ENCODE measurements at places on chromosomes 16 and 17.
A peak's percentile ranks its signal among the peaks of the same experiment; 100 is the strongest.

DNA sequence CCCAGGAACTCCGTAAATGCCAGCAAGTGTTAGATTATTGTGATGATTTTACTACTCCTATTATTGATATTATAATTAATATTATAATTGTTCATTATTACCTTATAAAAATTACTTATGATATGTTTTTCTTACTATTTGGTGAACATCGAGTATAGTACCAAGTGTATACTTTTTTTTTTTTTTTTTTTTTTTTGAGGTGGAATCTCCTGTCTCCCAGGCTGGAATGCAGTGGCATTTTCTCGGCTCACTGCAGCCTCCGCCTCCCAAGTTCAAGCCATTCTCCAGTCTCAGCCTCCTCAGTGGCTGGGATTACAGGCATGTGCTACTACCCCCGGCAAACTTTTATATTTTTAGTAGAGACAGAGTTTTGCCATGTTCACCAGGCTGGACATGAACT is 347.0 kb downstream of the WWOX start:
- DNase-seq, result no peak

GRCh38 chr17:79545251-79546005 is 65.4 kb downstream of the RBFOX3 start:
- no peak for DNase-seq

GRCh38 chr17:75459590-75460267 is 3.3 kb downstream of the TMEM94 start:
- DNase-seq, result no peak

DNA sequence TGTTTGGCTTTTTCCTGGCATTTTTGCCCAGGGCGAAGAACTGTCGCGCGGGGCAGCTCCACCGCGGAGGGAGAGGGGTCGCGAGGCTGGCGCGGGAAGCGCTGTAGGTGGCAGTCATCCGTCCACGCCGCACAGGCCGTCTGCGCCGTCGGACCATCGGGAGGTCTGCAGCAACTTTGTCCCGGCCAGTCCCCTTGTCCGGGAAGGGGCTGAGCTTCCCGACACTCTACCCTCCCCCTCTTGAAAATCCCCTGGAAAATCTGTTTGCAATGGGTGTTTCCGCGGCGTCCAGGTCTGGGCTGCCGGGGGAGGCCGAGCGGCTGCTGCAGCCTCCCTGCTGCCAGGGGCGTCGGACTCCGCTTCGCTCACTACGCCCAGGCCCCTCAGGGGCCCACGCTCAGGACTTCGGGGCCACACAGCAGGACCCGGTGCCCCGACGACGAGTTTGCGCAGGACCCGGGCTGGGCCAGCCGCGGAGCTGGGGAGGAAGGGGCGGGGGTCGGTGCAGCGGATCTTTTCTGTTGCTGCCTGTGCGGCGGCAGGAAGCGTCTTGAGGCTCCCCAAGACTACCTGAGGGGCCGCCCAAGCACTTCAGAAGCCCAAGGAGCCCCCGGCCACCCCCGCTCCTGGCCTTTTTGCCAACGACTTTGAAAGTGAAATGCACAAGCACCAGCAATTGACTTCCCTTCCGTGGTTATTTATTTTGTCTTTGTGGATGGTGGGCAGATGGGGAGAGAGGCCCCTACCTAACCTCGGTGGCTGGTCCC is 2.3 kb upstream of the CBX4 start:
- no peak for DNase-seq

DNA sequence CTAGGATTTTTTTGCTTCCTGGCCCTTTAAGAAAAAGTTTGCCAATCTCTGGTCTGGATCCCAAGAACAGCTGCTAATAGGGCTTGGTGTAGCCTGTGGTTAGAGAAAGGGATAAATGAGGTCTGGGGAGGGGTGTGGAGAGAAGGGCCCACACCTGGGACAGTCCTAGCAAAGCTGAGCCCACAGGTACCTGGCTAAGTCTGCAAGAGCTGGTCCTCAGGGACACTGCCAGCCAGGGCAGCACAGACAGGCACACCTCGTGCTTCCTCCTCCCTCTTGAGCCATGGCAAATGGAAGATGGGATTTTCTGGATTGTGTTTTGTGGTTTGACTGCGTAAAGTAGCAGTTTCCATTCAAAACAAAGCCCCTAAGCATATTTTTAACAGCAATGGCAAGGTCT is 217.5 kb downstream of the SOX9 start:
- DNase-seq, result no peak

GRCh38 chr17:80097127-80097621 is 4.2 kb upstream of the GAA start:
- DNase-seq, result no peak

DNA sequence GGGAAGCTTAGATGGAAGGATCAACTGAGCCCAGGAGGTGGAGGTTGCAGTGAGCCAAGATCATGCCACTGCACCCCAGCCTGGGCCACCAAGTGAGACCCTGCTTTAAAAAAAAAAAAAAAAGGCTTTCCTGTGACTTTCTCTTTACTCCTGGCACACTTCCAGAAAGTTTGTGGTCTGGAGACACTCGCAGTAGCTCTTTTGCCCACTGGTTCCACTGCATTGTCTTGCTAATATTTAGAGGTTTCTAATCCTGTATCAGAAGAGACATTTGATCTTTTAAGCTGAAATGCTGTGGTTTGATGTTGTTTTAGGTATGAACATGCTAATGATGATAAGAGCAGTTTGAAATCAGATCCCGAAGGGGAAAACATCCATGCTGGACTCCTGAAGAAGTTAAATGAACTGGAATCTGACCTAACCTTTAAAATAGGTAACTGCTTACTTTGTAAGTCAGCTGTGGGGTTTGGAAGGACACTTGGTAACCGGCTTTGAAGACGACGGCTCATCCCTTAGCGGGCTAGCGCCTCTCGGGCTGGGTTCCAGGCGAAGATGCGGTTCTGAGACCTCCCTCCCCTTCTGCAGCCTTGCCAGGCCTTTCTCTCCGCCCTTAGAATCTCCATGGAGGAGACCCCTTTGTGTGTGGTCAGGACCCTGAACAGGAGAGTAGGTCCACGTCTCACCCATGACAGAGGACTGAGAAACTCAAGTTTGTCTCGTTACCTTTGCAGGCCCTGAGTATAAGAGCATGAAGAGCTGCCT is 23.1 kb downstream of the NTAN1 start:
- no peak for DNase-seq

- no peak for DNase-seq
These were observed 74.8 kb downstream of the TANC2 start for GRCh38 chr17:63040816-63041215.

GRCh38 chr16:60206516-60206915 is 1472.4 kb upstream of the GOT2 start:
- no peak for DNase-seq

DNA sequence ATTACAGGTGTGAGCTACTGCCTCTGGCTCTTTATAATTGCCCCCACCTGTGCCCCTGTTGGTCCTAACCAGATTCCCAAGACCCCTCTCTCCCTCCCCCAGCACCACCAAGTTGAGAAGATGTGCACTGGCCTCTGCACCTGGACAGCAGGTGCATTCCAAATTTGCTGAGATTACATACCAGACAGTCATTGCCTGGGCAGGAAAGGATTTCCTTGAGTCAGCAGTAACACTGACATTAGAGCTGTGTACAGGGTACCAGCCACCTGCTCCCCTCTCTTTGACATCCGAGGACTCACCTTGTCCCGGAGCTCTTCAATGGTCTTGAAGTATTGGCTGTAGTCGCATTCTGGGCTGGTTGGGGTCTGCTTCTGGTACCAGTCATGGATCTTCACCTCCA is 659 bp downstream of the KRT15 start:
- DNase-seq, result no peak

GRCh38 chr17:35912942-35913341 is 17.6 kb downstream of the RDM1 start:
- no peak for DNase-seq

- no peak for DNase-seq
These were observed 18.6 kb upstream of the MED13 start for GRCh38 chr17:62083651-62084050.

- DNase-seq, result no peak
These were observed 2.1 kb upstream of the NRN1L start for GRCh38 chr16:67882374-67883145.

GRCh38 chr17:28760601-28761562 is 17.1 kb downstream of the TRAF4 start:
- DNase-seq, result no peak

DNA sequence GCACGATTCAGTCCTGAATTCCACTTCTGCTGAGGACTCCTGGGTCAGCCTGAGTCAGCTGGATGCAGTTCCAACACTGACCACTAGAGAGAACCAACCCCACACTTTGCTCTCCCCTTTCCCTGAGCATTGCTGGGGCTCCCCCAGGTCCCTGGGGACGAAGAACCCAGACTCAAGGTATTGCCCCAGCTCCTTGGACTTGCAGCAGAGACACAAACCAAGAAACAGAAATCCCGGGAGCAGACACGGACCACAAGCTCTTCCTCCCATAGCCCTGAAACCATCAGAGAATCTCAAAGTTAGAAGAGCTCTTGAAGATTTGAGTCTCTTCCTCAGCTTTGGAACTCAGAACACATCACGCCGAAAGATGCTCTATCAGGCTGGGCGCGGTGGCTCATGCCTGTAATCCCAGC is 678 bp upstream of the GH1 start:
- DNase-seq, result peak; percentile 20

DNA sequence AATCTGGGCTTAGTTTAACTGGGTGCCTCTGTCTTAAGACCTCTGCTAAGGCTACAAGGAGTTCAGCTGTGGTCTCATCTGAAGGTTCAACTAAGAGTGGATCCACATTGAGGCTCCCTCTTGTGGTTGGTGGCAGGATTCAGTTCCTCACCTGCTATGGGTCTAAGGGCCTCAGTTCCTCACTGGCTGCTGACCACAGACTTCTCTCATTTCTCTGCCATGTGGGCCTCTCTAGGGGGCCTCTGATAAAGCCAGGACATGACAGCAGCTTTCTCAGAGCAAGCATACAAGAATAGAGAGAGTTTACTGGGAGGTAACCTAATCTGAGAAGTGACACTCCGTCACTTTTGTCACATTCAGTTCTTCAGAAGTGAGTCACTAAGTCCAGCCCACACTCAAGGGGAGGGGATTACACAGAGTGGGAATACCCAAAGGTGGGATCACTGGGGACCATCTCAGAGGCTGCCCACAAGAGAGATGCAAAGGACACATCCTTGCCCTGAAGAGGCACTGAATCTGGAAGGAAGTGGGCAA is 19.2 kb upstream of the ABAT start:
- DNase-seq, result peak; percentile 14

DNA sequence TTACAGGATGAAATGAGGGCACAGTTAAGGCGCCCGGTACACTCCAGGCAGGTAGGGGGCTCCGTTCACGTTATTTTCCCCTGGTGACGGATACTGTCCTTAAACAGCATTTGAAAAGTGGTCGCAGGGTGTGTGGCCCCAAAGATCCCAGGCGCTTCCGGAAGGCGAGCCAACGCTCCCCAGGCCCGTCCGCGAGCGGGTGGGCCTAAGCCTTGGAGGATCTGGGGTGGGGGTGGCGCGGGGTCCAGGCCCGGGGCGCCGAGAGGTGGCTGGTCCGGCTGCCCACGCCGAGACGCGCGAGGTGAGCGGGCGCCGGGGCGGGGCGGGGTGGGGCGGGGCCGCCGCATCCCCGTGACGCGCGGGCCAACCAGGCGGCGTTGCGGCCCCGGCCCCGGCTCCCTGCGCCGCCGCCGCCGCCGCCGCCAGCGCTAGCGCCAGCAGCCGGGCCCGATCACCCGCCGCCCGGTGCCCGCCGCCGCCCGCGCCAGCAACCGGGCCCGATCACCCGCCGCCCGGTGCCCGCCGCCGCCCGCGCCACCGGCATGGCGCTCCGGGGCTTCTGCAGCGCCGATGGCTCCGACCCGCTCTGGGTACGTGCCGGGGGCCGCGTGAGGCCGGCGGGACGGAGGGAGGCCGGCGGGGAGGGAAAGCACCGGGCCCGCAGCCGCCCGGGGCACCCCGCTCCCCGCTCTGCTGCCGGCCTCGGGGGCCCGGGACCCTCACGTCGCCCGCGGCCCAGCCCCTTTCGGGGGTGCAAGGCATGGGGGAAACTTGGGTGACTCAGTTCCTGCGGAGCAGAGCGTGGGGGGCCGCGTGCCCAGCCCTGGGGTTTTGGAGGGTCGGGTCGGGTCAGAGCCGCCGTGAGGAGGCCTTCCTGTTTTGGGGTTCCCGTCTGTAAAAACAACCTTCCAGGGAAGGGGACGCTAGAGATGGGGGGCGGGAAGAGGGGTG is at the start of gene ABCC1:
ABCC1 (plus strand) TSS at position 407 of the 951 bp plus-strand sequence; CDS start at position 543, 136 bp downstream.
- DNase-seq, result no peak

DNA sequence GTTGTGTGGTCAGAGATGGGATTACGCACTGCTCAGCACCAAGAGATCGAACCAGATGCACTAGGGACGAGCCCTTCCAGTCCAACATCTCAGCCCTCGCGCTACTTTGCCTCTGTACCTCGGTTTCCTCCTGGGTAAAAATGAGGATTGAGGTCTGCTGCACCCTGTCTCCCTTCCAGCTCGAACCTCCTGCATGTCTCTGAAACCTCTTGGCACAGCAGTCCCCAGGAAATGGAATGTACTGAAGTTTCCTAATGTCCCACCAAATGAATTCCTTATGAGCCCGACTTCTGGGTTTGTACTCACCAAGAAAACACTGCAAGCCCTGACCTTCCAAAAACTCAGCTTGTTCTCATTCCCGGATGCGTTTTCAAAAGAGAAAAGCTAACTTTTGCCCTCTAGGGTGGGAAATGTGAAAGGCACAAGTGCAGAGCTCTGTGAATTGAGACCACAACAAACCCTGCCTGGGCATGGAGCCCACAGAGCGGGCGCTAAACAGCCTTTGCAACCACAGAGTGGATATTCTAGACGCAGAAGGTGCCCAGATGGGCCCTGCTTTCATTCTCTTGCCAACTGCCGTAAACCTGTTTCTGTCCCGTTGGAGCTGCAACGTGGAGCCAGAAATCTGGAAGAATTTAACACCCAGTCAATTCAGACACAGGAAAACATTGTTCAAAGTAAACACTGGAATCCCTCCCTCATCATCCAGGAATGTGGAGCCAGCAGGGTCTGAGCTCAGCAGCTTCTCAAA is 10.3 kb downstream of the CDRT4 start:
- no peak for DNase-seq

Measured in RCC 7860 (cell line).